SJSA1 (cell line): ENCODE measurements at places on chromosomes 1 and 21.
A peak's percentile ranks its signal among the peaks of the same experiment; 100 is the strongest.

DNA sequence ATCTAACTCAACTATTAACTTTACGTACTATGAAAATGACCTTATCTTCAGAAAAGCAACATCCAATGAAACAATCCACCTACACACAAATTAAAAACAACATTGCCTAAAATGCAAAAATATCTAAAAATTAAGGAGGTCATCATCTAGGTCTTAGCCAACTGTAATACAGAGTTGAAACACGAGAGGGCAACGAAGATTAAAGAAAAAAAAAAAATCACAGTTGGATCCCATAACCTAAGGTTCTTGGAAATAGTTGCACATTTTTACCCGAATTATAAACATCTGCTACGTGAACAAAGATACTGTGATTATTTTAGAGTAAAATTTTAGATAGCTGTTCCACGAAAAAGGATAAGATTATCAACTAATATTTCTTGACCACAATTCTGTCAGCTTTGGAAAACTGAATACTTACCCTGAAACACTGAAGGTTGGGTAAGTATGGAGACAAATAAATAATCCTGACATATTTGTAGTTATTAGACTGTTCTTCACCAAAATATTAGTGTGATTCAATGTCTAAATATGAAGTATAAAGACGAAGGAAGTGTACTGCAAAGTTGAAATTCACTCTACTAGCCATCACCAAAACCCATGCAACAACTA, 88.0 kb upstream of the AK4 start:
- DNase-seq, result peak; percentile 18

- DNase-seq, result no peak
Measured at GRCh38 chr1:117616967-117617366, 11.1 kb downstream of the TENT5C start.

DNA sequence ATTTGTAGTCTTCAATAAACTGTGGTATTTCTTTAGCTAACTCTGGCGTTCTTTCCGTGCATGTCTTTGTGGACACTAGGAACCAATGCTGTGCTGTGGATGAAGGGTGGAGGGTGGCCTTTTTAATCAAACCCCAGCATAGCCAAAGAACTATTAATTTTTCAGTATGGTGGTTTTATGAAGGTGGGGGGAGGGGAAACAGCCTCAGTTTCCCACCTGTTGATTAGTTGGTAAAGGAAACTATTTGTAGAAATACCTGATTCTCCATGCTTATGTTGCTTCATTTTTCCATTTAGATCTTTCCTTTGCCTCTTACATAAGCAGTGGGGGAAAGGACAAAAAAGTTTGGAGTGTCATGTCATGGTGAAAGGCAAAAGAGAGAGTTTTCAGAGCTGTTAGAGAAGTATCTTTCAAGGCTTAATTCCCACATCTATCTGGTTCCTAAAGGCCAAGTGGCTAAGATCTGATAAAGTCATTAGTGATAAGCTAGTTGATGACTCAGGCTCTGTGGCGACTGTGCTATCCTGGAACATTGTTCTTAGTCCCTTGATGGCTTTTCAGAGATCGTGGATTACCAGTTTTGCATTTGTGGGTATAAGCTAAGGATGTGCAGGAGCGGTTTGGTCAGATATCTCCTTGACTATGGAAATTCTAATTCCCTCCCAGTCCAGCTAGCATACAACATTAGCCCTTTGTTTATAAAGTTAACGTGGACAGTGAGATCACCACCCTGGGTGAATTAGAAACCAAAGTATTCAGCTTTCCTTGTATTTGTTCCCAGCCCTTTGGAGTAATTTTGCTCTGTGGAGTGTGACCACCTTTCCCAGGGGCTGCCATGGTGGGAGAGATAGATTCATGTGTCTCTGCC, 8.7 kb upstream of the HAX1 start:
- DNase-seq, result no peak

GRCh38 chr21:26451081-26451740, 121.9 kb downstream of the CYYR1 start:
- no peak for DNase-seq

DNA sequence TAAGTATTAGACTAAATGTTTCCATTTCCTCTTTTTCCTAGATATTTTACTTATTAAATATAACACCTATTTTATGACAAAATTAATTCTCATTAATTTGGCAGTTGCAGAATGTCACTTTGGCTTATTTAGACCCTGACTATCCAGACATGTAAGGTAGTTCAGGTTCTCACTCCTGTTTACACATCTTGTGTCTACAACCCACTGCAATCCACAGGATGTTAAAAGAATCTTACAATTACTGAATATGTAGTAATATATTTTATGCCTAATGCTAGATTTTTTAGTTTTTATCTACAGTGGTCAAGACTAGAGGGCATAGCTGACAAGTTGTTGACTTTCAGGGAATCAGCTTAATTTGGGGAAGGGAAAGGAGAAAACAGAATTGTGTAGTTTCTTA, 346.7 kb downstream of the USP25 start:
- no peak for DNase-seq
